LNCaP clone FGC (cell line): ENCODE measurements at places on chromosomes 1 and 21.
A peak's percentile ranks its signal among the peaks of the same experiment; 100 is the strongest.

DNA sequence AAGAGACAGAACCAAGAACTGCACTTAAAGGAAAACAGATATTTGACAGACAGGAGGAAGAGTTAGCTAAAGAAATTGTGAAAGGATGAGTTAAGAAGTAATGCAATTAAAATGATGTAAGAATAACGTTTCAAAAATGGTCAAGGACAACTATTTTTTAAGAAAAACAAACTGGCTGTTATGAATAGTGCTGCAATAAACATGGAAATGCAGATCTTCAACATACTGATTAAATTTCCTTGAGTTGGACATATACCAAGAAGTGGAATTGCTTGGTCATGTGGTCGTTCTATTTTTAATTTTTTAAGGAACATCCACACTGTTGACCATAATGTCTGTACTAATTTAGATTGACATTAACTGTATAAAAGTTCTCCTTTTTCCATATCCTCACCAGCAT lies 23.1 kb upstream of the PHTF1 start:
- DNase-seq, result no peak

- no peak for DNase-seq
These were observed 109.7 kb downstream of the PLXNA2 start for GRCh38 chr1:208134491-208134890.

DNA sequence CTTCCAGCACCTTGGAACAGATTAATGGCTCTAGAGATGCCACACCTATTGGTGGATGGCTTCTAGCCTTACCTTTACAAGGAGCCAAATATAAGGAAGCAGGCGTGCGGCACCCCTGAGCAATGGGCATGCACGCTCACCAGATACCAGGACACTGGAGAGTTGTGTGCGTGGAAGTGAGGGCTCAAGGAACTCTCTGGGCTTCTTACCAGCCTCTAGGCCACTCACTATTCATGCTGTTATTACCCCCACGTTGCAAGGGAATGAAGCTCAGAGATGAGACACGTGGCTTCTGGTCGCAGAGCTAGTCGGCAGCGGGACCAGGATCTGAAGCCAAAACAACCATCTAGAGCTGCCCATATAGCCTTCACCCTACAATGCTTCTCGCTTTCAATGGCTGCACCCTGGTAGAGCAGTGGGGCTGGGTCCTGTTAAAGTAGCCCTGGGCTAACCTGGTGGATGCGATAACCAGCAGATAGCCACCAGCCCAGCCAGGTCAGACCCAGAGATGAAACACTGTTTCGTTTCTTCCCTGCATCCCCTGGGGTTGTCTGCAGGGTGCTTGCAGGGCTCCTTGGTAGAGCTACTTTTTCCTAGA lies 396.4 kb upstream of the VAMP3 start:
- DNase-seq, result no peak

DNA sequence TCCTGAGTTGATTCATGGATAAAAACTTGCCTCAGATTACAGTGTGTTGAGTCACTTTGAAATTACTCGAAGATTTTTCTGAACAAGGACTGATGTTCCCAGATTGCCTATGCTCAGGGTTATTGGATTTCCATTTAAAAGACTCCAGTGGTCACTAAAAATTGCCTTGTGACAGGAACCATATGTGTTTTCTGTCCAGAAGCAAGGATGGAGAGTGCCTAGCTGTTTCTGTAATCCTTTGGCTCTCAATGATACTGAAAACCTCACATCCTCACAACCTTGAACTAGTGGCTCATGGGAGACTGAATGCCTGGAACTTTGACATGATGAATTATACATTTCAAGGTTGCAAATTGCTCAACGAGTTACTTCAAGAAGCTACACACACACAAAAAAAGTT lies 1271.8 kb downstream of the BRINP3 start:
- no peak for DNase-seq

- no peak for DNase-seq
These were observed 5.8 kb downstream of the PYCR2 start for GRCh38 chr1:225918280-225918679.

- DNase-seq, result no peak
These were observed 29.9 kb upstream of the RCAN3 start for GRCh38 chr1:24472527-24473251.

- DNase-seq, result no peak
These were observed 125.9 kb downstream of the PRDM16 start for GRCh38 chr1:3194760-3195479.

- DNase-seq, result no peak
These were observed 66.6 kb upstream of the RHOU start for GRCh38 chr1:228668553-228669241.

- DNase-seq, result no peak
These were observed 30.7 kb upstream of the NLRP3 start for GRCh38 chr1:247385283-247385682.

- DNase-seq, result no peak
These were observed 138.3 kb downstream of the PTGER3 start for GRCh38 chr1:70909262-70909822.

GRCh38 chr1:156430303-156430702 lies 61.3 kb downstream of the RHBG start:
- DNase-seq, result no peak

- DNase-seq, result no peak
These were observed 138.6 kb downstream of the PEX14 start for GRCh38 chr1:10613340-10613739.

DNA sequence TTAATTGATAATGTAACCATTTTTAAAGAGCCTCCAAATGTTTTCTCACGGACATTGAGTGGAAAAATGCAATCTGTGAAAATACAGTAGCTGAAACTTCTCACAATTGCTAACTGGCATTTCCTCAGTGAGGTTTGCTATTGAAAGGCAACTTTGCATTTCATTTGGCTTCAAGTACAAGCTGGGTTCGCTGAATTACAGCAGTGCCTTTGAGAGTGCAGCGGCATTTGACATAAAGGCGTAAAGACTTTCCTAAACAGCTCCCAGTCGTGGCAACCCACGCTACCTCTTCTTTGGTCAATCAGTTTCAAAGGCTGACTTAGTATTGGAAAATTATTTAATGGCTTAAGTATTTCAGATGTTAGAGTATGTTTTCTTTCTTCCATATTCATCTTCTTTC lies 39.3 kb upstream of the ZBTB18 start:
- DNase-seq, result no peak

GRCh38 chr1:200029035-200029821 lies 1.7 kb downstream of the NR5A2 start:
- DNase-seq, result no peak

- DNase-seq, result peak; percentile 56
These were observed 38.4 kb downstream of the SPEN start for GRCh38 chr1:15885701-15886610.

- no peak for DNase-seq
These were observed 7.0 kb downstream of the PALMD start for GRCh38 chr1:99652881-99653281.

DNA sequence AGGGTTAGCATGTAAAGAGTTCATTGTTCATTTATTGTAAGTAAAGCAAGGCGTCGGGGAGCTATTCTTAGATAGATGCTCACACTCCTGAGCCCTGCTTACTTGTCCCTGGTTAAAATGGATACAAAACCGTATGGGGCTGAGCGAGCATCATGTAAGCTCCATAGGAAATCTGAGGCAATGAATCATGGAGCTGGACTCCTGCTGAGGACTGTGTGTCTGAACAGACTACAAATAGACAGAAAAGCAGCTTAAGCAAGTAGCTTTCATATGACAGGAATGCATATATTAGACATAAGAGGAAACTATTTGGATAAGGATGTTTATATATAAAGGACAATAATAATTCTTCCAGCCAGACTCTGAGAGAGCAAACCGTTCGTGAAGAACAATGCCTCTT lies 604.9 kb upstream of the PTBP2 start:
- no peak for DNase-seq
